ENCODE measurements at places on chromosomes 7 and 10.

DNA sequence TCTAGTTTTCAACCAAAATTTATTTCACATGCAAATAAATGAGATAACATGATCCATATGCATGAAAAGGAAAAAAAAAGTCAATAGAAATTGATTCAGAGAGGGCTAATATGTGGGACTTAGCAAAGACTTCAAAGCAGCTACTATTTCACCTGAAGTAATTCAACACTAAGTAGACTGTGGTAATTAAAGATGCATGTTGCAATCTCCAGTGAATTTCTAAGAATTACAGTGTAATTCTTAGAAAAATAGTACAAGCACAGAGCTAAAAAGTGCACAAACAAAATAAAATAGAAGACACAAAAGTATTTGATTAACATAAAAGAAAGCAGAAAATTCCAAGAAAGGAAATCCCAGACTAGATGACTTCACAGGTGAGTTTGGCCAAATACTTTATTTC, 25.7 kb downstream of the GPR22 start:
- DNase-seq, result peak; percentile 17

- DNase-seq, result no peak
Observed at GRCh38 chr7:122311050-122311700, 6.6 kb upstream of the FEZF1 start.

- DNase-seq, result no peak
Observed at GRCh38 chr10:104328646-104328895, 9.7 kb downstream of the ITPRIP start.

GRCh38 chr10:10125676-10126075, 892.0 kb upstream of the CELF2 start:
- no peak for DNase-seq

DNA sequence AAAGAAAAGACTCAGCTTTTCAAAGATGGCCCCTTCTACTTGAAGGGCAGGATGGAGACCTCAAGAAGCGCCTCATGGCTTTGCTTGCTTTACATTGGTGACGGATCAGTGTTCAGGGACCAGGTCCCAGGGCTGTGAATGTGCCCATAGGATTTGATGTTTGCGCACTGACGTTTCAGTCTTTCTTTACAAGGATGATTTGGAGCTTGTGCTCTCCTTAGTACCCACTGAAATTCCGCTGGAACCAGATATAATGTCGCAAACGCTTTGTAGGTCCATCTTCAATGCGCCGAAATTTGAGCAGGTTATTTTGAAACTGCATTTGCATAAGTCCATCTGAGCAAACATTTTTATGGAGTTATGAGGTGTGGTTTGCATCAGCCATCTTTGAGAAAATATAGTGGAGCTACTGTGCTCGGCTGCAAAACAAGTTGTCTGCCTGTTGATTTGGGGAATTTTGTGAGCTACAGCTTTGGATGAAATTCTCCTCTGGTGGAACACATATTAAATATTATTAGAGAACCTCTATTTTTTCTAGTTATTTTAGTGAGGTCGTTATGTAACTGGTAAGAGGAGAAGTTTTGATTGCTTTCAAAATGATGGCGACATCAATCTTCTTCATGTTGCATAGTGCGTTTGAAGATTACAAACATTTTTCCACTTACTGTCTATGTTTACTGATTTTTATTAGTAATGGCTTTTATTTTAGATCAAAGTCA, 2.4 kb downstream of the RBM20 start:
- no peak for DNase-seq
